ENCODE measurements at places on chromosomes 3 and 15.

- DNase-seq: no peak
Observed at GRCh38 chr15:66907826-66908743, 157.3 kb upstream of the SMAD3 start.

DNA sequence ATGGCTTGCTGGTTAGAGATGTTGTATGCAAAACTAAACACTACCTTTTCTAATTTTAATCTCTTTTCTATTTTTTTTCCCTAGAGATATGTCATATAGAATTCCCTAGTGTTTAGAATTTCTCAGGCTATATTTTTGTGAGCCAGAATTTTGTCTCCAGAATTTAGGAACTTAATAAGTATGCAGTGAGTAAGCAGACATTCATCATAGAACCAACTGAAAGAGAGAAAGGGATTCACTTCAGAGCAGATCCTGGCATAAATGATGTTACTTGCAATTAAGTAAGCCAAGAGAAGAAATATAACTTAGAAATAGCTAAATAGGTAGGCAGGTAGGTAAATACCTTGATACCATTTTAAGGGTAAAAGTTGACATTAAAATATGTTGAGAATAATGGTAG is 288.9 kb downstream of the ZNF385D start:
- no peak for DNase-seq

DNA sequence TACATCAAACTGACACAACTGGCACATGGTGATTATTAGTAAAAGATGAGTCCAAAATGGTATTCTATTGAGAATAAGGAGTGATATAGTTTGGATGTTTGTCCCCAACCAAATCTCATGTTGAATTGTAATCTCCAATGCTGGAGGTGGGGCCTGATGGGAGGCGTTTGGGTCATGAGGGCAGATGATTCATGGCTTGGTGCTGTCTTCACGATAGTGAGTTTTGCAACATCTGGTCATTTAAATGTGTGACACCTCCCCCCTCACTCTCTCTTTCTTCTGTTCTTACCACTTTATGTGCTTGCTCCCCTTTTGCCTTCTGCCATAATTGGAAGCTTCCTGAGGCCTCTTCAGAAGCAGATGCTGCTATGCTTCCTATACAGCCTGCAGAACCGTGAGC is 90.6 kb downstream of the RSL24D1 start:
- no peak for DNase-seq

- DNase-seq: no peak
Observed at GRCh38 chr3:16546186-16547010, 32.9 kb upstream of the RFTN1 start.

DNA sequence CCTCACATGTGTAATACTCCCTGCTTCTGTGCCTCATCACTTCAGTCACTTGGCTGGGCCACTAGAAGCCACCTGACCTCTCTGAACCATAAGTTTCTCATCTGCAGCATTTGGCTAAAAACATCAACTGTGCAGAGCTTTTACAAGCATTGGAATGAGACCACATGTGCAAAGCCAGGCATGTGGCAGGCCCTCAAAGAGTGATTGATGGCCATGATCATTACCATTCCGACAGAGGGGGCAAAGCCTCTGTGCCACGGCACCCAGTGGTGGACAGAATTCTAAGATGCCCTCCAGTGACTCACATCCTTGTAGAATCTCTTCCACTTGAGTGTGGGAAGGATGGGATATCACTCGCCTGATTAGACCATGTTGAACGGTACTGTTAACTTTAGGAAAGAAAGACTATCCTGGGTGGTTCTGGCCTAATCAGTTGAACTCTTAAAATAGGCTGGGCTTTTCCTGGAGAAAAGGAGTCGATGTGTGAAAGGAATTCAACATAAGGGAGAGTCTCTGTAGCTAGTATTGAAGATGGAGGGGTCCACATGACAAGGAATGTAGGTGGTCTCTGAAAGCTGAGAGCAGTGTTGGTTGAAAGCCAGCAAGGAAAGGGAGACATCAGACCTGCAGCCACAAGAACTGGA is 13.5 kb downstream of the CDCP1 start:
- DNase-seq: no peak
